RWPE1 (cell line): ENCODE measurements at places on chromosomes 4 and X.

DNA sequence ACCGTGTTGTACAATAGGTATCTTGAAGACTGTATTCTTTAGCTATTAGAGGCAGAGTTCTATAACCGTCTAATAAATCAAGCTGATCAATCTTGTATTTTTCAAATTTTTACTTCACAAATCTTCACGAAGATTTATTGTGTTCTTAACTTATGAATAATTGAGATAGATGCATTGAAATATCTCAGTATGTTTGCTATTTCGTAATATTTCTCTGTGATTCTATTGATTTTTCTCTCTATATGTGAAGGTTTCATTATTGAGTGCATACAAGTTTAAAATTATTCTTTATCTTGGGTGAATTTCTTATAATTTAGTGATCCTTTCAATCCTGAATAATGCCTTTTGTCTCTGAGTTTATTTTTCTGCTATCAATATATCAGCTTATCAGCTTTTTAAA is 19.8 kb upstream of the SHISA3 start:
- DNase-seq = no peak

DNA sequence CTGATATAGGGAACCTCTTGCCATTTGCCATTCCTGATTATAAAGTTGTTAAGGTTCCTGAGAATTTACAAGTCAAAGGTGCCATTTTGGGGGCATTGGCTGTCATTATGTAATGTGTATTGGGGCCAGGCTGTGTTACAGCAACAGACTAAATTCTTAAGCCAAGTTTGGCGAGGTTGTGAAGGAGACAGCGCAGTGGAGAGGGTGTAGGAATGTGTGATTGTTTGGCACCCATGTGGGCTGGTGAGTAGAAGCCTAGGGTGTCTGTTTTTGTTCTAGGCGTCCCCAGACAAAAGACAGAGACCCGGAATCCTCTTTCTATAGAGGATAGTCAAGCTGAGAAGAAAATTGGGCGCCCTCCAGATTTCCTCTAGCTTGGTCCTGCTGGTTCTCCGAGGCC is 2535.3 kb downstream of the PCDH7 start:
- DNase-seq = no peak

DNA sequence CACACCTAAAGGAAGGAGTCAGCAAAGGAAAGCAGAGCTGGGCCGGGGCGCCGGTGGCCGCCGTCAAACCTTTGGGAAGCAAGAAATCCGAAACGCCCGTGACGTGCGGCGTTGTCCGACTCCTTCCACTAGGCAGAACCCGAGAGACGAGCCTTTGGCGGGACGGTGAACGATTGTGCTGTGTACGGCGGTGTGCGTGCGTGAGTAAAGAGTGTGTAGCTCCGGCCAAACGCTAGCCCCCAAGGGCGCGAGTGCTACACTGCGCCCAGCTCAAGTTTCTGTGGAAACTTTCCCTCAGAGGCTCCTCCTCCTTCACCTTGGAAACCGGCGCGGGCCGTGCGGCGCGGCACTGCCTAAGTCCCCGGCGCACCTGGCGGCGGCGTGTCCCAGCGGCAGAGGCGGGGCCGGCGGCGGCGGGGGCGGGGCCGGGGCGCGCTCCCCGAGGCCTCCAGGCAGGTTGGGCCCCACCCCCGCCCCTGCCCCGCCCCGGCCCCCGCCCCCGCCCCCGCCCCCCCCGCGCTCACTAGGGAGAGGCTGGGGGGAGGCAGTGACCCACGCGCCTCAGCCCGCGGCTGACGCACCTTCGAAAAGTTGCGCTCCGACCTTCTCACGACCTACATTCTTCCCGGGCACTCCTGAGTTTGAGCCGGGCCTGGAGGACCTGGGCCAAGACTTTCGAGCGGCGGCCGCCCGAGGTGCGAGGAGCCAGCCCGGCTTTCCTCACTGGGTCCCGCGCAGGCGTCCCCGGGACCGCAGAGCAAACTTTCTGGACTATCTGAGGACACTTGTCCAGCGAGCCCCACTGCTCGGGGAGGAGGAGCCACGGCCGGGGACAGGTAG is at the start of gene FHIP1A:
Gene FHIP1A, plus strand, starts transcription at position 547 of the 840 bp plus-strand sequence. CDS start 157,084 bp downstream, outside the sequence.
- DNase-seq = peak; percentile 89

- no peak for DNase-seq
Observed at GRCh38 chrX:97030947-97031346, 147.2 kb downstream of the RPA4 start.

DNA sequence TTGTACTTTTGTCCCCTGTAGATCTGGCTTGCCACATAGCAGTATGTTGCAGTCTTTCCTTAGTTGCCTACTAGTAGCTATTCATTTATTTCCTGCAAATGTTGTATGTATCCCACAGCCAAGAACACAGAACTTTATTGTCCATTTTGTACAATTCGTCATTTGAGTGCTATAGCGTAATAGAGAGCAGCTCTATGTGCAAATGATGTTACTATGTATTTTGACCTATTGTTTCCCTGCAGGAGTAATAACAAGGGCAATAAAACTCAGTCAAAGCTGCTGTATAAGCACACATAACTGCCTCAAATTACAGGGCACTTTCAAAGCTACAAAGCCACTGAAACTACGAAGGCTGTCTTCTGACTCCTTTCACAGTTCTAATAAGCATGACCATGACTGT is 48.1 kb downstream of the NRK start:
- no peak for DNase-seq

- peak; percentile 33 for DNase-seq
Observed at GRCh38 chr4:7980036-7980435, 40.4 kb upstream of the AFAP1 start.

- DNase-seq = no peak
Observed at GRCh38 chr4:113371111-113371510, 321.7 kb downstream of the ANK2 start.

GRCh38 chr4:177127658-177128057 is 182.0 kb upstream of the NEIL3 start:
- DNase-seq = no peak
